Ammon's horn (tissue), 1 donor: ENCODE measurements at places on chromosomes 12 and 14.

- DNase-seq: no peak
Observed at GRCh38 chr12:4274396-4275015, 944 bp downstream of the CCND2 start.

- no peak for DNase-seq
Observed at GRCh38 chr12:29026419-29026818, 122.7 kb upstream of the FAR2 start.

DNA sequence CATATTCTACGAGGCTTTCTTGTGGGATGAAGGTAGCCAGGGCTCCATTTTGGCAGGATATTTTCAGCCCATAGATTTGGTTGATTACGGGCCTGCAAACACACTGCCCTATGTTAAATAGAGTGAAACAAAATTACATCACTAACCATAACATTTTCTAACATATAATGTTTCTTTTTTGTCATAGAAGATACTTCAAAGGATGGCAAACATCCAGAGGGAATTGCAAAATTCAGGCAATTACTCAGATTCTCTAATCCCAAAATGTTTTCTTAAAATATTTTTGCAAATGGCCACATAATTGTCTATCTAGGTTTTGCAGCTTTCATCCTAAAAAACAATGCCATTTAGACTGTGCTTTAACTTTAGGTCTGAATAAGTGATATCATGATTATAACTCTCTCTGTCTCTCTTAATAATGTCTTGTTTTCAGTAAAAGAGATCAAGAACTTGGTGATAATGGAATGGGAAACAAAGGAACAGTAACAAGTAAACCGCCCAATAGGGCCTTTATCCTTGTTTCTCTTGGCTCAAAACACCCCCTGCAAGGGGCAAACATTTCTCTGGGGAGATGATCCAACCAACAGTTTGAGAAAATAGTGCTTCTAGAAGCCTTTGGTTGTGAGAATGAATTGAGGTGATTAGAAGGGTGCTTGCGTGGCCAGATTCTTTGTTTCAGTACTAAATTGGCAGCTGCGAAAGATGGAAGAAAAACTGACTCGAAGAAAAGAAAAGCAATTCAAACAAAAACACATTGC, 54.4 kb upstream of the BTG1 start:
- no peak for DNase-seq

DNA sequence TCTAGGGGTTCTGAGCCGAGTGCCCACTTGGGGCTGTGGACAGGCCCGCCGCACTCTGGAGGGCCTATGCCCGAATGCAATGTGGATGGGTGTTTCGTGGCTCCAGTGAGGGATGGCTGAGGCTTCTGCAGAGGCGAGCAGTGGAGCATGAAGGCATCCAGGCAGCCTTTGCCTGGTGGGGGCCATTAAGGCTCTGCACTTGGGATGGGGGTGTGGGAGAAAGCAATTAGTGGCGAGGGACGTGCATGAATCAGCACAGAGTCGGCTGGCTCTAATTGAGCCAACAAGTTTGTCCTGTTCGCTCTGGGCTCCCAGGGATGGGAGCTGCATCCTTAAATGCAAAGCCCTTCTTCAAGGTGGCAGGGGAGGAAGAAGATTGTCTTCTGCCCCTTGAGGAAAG, 346.9 kb upstream of the FKBP4 start:
- DNase-seq: no peak

DNA sequence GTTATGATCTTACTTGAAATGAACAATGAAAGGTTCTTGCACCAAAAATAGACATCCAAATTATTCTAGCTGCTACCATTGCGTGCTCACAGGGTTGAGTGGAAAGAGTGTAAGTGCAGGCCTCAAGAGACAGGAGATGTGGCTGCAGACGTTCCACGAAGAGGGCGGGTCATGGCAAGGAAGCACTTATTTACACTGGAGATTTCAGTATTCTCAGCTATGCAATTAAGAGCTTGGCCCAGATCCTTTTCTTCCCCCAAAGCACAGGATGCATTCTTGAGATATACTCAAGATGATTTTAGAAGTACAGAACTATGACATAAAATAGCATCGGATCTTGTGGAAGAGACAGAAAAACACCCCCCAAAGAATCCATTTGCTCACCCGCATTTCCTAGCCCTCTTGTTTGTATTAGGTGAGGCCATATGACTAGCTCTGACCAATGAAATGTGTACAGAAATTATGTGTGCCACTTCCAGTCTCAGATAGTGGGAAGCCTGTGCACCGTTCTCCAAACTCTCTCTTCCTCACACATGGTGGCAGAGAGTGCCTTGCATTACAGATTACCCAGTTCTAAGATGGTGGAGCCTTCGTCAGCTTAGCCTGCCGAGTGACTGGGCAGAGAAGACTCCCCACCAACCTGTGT, 261.4 kb downstream of the TTC8 start:
- DNase-seq: no peak

GRCh38 chr12:3116106-3116844, 39.1 kb downstream of the TSPAN9 start:
- DNase-seq: no peak

- DNase-seq: no peak
Observed at GRCh38 chr12:27233814-27234213, 10.3 kb upstream of the STK38L start.

DNA sequence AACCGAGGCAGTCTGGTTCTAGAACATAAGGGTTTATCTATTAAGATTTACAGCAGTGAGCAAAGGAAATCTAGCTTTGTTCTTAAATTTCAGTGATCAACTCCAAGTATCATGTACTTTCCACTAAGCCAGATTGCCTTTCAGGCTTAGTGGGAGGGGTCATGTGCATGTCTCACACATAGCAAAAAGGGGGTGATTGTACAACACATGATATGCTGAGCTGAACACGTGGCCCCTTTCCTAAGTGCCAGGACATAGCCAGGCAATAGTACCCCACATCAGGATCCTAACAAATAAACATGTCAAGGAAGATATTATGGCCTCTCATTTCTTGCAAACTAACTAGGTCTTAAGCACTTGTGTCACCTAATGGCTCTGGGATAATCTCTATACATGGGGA, 347.2 kb downstream of the C12orf75 start:
- no peak for DNase-seq

- no peak for DNase-seq
Observed at GRCh38 chr12:16573398-16574077, 32.4 kb downstream of the LMO3 start.

- DNase-seq: no peak
Observed at GRCh38 chr12:53719649-53720048, 7.6 kb downstream of the CALCOCO1 start.

DNA sequence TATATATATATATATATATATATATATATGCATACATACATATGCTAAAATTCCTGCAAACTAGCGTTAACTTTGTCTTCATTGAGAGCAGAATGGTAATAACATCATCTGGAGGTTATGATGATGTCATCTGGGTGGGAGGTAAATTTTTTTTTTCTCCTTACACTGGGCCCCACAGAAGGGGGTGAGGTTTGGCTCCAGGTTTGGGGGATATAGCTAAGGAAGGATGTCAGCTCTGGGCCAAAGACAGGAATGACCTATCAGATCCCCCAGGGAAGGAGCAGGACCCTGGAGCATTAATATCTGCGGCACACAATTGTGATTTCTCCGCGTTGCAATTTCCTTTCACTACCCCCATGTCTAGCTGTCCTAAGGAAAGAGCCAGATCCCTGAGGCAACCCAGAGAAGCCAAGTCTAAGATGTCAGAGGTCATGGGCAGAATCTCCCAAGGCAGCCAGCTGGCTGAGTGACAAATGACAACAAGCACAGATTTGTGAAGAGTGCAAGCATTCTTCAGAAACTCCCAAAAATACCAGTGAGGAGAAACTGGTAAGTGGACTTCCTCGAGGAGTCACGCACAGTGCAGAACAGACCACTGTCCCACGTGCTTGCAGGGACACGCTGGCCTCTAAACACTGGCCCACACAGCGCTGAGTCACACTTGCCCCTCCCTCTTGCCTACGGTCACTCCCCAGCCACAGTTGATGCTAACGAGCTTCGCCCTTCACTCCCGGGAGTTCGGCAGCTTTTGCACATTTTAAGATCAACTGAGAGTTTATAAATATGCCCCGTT, 9.9 kb downstream of the UBC start:
- peak; percentile 95 for DNase-seq

DNA sequence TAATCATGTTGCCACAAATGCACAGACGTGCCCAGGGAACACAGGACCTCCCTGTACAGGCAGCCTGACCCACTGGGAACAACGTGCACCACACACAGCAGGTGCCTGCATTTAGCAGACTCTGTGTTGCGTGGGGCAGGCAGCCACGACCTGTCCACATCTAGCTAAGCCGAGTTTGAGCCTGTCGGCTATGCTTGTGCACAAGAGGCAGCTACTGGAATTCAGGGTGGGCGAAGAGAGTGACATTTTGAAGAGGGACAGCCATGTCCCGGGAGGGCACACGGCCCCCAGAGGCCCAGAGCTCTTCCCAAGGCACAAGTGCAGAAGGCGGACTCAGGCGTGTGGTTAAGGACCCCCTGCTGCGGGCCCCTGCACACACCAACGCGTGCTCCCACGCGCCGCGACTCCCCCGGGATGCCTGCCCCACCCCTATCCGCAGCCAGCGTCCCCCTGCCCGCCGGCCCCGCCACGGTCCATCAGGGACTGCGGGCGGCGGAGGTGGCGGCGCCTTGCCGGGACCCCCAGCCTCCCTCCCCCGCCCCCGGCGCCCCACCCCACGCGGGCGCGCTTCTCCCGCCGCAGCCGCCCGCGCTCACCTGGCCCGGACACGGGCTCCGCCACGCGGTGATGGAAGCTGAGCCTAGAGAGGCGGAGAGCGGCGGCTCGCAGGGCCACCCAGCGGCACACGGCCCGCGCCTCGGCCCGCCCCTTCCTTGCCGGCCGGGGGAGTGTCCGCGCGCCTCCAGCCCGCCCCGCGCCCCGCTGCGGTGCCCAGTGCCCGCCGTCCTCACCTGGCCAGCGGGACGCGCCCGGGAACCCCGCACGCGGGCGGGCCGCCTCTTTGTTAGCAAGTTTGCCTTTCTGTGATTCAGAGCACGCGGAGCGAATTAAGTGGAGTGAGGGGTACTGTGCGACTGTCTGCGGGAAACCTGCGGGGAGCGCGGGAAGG, 125.3 kb upstream of the PRMT8 start:
- no peak for DNase-seq

DNA sequence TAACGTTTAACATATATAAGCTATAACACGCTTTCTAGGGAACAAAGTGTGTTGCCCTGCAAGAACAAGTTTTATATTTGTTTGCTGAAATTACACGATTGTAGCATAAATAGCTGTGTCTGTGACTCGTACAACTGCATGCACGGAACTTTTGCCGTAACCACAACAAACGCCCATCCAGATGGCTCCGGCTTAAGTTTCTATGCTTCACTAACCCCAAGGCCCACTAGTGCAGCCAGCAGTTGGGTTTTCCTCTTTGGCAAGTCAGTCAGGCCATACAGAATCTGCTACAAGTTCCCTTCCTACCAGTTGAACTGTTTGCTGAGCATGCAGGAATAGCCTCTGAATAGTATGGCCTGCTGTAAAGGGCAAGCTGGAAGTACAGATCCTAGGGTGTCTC, 12.1 kb downstream of the CSRP2 start:
- no peak for DNase-seq

- no peak for DNase-seq
Observed at GRCh38 chr12:128581321-128581761, 242.4 kb downstream of the SLC15A4 start.

GRCh38 chr12:92933606-92934005, 4.5 kb upstream of the EEA1 start:
- no peak for DNase-seq

GRCh38 chr12:119391673-119392072, 57.1 kb downstream of the CCDC60 start:
- DNase-seq: no peak

- peak; percentile 70 for DNase-seq
Observed at GRCh38 chr12:124734224-124734788, 129.4 kb downstream of the SCARB1 start.

DNA sequence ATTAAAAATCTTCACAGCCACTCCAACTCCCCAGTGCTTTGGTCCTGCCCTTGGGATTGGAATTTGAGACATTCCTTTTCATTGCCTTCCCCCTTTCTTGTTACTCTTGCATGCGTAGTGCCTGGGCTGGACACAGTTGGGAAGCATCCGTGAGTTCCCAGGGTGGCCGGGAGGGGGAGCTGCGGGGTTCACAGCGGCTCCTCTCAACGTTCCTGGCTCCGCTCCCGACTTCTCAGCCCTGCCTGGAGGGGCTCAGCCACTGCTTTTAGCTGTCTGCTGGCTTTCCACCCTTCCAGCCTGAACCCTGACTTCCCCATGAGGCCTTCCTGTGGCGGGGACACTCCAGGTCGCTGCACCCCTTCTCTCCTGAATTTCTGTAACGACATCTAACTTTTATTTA, 3.2 kb downstream of the TEX52 start:
- peak; percentile 85 for DNase-seq

DNA sequence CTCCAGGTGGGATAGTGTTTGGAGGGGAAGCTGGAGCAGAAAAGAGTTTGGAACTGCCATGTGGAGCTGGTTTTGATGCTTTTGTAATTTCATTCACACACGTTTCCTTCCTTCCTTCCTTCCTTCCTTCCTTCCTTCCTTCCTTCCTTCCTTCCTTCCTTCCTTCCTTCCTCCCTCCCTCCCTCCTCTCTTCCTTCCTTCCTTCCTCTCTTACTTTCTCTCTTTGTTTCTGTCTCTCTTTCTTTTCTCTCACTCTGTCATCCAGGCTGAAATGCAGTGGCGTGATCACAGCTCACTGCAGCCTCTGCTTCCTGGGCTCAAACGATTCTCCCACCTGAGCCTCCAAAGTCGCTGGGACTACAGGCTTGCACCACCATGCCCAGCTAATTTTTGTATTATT, 168.0 kb upstream of the ARID2 start:
- no peak for DNase-seq

- no peak for DNase-seq
Observed at GRCh38 chr12:11884116-11884515, 186.6 kb upstream of the BCL2L14 start.

DNA sequence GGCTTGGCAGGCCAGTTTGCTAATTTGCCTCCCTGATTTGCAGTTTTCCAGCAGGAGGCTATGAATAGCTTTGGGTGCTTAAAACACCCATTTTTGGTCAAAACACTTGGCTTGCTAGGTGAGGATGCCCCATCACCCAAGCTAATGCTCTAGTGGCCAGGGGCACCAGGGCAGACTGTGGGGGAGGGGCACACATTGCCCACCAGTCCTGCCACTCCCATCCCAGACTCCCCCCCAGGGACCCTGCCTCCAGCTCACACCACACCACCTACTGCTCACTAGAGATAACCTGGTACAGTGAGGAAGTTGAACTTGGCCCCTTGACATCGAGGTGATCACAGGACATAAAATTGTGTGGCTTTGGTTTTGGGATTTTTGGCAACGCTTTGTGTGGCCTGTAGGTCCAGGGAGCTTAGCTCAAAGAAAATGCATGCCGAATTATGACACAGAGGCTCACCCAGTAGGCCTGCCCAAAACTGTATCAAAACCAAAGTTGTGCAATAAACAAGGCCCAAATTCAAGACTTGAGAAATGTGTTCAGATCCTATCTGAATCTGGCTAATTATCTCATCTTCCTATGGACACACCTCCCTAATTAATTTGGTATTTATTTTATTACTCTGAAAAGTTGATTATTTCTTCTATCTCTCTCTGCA, 4.3 kb downstream of the NUAK1 start:
- DNase-seq: no peak

GRCh38 chr12:45200491-45201043, 15.3 kb upstream of the ANO6 start:
- no peak for DNase-seq
